Activated T-cell treated with anti-CD3 and anti-CD28 coated beads, Interleukin-2, amount 50 U/mL, for 24 hours (primary cell): ENCODE measurements at places on chromosomes 6 and 20.

DNA sequence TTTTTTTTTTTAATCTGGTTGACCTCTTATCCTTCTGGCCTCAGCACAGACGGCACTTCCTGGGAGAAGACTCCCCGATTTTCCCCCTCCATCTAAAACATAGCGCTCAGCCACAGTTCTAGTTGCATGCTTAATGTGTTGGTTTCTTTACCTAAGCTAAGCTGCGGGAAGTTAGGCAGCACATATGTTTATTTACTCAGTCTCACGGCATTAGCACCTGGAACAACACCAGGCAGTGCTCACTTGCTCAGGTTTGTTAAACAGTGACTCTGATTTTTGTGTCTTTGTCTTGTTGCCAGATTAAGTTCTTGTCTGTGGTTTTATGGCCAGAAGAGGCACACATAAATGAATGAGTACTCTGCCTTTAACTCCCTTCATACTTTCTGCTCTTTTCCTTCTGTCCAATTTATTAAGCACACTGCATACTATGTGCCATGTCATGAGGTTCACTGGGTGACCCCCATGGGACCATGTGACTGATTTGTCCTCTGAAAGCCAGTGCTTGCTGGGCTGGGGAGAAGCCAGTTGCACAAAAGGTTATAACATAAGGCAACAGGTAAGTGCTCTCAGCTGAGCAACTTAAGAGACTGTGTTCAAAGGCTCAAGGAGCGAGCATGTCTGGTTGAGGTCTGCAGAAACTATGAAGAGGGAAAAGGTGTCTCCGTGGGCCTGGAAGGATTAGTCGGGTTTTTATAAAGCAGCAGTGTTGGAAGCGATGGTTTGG lies 93.6 kb downstream of the RPP40 start:
- DNase-seq, result no peak

DNA sequence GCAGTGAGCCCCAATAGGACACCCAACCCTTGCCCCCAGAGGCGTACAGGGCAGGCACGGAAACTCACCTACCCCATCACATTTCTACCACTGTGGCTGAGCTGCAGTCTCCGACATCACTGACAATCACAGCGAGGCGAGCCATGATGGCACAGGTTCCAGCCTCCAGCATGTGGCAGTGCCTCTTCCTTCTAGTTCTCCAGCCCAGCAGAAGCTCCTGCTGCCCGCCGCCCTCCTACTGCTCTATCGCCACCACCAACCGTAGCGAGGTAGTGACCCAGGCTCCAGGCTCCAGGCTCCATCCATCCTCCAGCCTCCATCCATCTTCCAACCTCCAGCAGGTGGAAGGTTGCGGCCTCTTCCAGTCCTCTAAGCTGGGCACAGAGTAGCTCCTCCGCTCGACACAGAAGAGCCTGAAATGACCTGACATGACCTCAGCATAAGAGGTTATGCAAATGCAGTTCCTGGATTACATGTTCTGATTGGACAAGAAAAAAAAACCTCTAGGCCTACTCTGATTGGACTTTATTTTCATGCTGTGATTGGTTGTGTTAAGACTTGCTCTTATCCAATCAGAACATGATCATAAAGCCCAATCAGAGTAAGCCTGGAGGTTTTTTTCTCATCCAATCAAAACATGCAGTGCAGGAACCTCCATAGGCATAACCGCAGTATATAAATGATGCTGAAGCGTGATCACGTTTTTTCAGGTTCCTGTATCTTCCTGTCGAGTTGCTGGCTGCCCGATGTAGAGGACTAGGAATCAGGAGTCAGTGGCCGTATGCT lies 438.9 kb upstream of the ZNF337 start:
- DNase-seq, result no peak

- DNase-seq, result no peak
These were observed 95.0 kb upstream of the FAM184A start for GRCh38 chr6:119173249-119174084.

- DNase-seq, result no peak
These were observed 6.0 kb upstream of the FASTKD5 start for GRCh38 chr20:3165473-3166337.
